ENCODE measurements at places on chromosomes 1 and 21.

DNA sequence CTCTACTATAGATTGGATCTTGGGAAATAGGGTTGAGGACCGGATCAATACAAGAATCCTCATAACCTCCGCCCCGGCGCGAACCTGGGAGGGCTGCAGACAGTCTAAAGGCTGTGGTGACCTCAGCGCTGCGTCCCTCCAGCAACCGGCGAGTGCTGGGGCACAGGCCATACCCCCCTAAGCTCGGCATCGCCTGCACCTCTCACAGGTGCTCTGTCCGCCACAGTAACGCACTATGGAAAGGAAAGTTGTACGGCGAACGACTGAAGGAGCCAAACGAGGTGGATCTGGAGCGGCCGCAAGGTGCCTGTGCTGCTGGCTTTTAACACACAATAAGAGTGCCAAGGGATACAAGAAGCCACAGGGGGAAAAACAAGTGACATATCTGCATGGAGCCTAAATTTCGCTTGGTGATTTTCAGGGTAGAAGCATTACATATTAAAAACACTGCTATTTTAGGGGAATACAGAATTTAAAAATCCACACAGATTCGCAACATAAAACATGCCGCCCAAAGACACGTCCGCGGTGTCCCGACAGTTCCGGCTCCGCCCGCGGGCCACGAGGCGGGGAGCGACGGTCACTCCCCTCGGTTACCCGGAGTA, 1.4 kb upstream of the RBM15 start:
- DNase-seq: peak; percentile 3

GRCh38 chr1:91609551-91609950, 108.9 kb downstream of the CDC7 start:
- DNase-seq: no peak

- DNase-seq: no peak
Measured at GRCh38 chr1:43134068-43134467, 38.0 kb downstream of the EBNA1BP2 start.

DNA sequence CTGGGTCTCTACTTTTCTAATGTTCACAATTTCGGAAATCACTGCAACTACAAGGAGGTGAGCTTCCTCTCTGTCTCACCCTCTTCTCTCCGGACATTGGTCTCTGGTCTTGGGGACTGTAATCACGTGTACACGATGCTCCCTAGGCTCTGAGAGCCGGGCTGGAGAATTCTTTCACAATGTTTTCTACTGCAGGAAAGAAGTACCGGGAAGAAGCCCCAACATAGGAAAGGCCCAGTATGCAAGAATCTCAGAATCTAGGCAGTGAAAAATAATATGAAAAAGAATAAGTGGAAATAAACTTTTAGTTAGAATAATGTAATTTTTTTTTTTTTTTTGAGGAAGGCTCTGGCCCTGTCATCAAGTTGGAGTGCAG, 13.5 kb upstream of the HJV start:
- no peak for DNase-seq

GRCh38 chr1:58155418-58156123, 391.0 kb downstream of the OMA1 start:
- no peak for DNase-seq

- DNase-seq: no peak
Measured at GRCh38 chr1:216055004-216055403, 368.2 kb downstream of the USH2A start.

GRCh38 chr1:212973899-212974298, 23.6 kb downstream of the VASH2 start:
- DNase-seq: no peak

DNA sequence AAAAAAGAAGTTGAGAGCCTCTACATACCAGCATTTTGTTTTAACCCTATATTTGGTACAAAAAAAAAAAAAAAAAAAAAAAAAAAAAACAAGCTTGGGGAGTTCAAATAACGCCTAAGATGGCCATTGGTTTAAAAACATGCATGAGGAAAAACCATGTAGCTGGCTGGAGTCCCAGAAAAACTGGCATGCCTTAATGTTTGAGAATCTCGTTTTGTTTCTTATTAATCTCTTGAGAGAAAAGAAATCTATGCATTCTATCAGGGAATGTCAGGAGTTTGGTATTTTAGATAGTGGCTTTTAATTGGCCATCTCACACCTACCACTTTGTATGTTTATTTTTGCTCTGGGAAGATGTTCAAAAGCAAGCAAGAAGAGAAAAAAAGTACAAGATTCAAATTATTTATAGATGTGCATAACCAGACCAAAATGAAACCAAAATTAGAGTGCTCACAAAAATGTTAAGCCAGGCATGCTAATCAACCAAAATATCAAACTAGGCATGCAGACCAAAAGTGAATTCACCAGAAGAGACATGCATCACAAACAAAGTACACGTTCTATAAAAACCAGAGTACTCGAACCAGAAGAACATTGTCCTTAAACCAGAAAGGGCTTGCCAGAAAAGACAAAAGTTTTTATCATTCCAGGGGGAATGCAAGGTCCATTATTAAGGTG, 156.6 kb downstream of the AK5 start:
- DNase-seq: no peak

Measured in T-helper 22 cell (primary cell).